ENCODE measurements at places on chromosomes 6 and 20.

DNA sequence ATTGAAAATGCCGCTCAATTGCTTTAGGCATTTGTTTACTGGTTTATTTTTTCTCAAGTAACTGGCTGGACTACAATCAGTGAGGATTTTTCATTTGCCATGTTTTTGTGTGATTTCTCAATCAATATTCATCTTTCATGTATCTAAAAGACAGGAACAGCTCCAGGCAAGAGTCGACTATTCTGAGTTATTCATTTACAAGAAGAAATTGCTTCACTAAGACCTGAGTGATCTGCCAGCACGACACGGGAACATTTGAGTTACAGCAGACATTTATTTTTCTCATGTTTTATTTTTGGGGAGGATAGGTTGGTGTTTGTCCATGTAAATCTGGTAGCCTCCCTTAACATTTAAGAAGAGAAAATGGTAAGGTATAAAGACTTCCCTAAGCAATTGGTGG lies 124.1 kb downstream of the CBLN4 start:
- no peak for DNase-seq

GRCh38 chr20:59448196-59448595 lies 147.8 kb downstream of the EDN3 start:
- DNase-seq: no peak

DNA sequence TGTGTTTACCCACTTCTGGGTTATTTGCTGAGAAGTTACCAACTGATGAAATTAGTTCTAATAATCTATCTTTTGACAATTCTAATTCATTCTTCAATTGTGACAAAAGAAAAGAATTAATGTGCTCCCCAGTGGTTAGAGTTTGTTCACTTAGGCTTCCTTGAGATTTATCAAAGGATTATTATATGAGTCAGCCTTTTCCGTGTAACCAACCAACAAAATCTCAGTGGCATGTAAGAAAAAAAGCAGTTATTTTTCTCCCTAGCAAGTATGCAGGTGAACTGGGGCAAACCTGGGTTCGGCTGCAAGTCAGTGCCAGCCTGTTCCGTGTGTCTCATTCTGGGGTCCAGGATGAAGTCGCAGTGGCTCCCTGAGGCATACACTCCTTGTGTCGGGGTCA lies 28.8 kb upstream of the HIVEP1 start:
- DNase-seq: no peak

- DNase-seq: no peak
These were observed 1.4 kb upstream of the MAN1A1 start for GRCh38 chr6:119350952-119351372.

- no peak for DNase-seq
These were observed at the start of gene GSTA3 for GRCh38 chr6:52909531-52909930. TSS of gene GSTA3 (minus strand) at chr6:52909698. CDS start at chr6:52905834, 3,864 bp downstream.

DNA sequence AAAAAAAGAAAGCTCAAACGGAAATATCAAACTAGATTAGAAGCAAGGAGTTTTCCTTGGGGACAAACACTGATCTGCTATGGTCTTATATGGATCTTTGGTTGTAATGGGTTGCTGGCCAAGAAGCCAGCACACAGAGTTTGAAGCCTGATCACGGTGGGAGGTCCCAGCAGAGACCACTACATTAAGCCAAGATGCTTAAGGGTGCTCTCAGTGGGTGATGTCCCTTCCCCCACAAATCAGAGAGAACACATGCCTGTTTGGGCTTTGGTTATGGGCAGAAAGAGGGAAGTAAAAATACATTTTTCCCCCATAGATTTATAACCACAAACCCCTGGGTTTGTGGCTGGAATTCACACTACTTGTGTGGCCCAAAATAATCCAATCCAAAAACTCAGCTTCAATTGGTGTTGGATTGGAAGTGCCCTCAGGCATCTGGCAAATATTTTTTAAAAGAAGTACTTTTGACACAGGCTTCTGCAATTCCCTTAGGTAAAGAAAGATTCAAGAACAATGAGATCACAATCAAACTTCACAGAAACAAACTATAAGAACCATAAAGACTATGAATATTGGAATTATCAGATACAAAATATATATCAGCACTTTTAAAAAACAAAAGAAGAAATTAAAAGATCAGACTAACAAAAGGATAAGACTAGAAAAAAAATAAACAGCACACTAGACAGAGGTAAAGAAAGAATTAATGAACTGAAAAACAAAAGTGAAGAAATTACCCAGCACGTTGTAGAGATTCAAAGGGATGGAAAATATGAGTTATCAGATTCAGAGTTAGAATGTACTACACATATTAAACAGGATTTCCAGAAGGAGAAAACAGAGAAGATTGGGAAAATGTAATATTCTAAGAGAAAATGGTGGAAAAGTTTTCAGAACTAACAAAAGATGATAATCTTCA lies 44.7 kb downstream of the ESF1 start:
- DNase-seq: no peak

GRCh38 chr20:63945921-63946920 lies 10.0 kb downstream of the UCKL1 start:
- no peak for DNase-seq

- DNase-seq: no peak
These were observed 20.7 kb downstream of the RAB22A start for GRCh38 chr20:58330249-58330648.

- no peak for DNase-seq
These were observed 188.2 kb downstream of the NFATC2 start for GRCh38 chr20:51354191-51354768.

DNA sequence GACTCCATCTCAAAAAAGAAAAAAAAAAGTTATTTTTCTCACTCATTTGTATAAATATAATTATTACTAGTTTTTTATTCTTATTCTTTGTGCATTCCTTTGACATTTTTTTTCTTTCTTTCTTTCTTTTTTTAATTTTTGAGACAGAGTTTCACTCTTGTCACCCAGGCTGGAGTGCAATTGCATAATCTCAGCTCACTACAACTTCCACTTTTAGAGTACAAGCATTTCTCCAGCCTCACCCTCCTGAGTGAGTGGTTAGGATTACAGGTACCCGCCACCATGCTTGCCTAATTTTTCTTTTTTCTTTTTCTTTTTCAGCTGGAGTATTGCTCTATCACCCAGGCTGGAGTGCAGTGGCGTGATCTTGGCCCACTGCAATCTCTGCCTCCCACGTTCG lies 51.4 kb upstream of the JARID2 start:
- DNase-seq: no peak

DNA sequence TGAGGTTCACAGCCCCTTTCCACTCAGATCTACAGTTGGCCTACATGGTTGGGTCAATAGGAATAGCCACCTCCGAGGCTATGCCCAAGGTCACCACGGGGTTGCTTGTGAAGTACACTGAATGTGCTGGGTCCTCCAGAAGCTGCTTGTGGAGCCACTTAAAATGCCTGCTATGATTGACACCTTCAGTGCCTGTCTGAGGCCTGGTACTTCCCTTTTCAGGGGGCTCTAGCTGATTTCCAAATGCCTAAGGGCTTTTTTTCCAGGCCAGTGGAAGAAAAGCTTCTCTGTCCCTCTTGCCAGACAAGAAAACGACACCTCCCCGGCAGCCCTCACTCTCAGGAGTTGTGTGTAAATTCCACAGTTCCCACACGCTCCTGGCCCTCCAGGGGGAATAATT lies 6.3 kb upstream of the NXT1 start:
- no peak for DNase-seq

DNA sequence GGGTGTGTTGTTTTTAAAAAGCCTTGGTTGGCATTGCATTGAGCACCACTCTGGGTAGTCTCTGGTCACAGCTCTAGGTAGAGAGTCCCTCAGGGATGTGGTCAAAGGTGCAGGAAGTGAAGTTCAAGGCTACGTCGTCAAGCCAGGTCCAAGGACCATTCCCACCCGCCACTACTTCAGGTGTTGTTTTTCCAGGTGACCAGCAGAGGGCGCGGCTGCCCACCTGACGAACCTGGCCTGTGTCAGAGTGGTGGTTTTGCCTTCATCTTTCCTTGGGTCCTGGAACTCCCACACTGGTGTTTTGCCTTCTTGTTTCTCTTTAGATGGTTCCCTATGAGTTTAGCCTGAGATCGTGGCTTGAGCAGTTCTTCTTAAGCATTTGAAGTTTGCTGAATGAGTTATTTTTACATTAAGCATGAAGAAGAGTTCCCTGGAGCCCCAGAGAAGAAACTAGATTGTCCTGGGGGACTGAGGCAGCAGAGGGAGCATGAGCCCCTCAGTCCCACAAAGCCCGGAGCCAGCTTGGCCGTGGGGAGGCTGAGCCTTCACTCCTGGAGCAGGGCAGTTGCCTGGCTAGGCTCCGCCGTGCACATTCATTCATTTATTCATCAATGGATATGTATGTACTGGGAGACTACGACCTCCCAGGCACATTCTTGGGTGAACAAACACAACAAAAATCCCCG lies 5.6 kb upstream of the PHACTR3 start:
- no peak for DNase-seq

DNA sequence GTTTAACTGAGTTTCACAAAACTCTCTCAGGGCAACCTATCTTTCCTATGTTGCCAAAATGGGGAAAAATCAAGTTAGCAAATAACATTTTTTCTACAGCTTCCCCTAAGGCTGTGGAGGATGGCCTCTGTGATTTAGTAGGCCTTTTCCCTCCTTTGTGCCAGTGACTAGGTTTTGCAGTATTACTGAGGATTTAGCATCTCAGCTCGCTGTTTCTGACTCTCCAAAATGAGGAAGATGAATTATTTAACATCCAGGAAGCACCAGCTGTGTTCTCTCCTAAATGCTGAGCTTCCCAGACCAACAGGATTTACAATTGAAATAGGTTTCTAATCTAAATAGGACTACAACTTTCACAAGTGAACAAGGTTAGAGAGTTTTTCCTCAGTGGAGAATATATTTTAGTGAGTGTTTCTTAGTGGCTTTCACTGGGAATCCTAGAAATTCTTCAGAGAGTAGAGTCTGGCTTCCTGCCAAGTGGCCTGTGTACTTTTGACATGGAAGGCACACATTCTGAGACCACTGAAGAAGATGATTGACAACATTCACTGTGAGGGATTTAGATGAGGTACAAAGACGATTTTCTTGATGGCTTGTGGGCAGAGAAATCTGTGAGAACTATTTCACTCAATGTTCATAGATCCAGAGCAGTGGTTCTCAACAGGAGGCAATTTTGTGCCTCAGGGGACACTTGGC lies 62.4 kb downstream of the PTCHD4 start:
- no peak for DNase-seq

DNA sequence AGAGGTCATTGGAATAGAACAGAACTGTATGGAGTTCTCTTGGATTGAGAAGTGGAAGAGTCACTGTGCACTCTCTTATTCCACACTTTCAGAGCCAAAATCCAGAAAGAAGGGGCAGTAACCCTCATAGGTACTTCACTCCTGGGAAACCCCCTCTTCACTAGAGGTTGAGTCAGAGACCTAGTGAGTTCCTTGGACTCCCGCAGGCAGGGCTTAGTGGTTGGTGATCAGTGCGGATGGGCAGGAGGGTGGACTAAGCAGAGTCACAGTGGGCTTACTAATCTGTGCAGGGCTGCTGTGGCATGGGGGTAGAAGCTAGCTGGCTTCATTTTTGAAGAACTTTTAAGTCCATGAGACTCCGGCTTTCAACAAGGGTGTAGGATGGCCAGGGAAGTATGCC lies 95.0 kb upstream of the MLN start:
- no peak for DNase-seq

GRCh38 chr20:43183536-43184070 lies 6.1 kb downstream of the PTPRT start:
- DNase-seq: no peak

- peak; percentile 82 for DNase-seq
These were observed 47.3 kb upstream of the CLDN20 start for GRCh38 chr6:155216312-155217046.
